ENCODE measurements at places on chromosomes 6 and 20.

DNA sequence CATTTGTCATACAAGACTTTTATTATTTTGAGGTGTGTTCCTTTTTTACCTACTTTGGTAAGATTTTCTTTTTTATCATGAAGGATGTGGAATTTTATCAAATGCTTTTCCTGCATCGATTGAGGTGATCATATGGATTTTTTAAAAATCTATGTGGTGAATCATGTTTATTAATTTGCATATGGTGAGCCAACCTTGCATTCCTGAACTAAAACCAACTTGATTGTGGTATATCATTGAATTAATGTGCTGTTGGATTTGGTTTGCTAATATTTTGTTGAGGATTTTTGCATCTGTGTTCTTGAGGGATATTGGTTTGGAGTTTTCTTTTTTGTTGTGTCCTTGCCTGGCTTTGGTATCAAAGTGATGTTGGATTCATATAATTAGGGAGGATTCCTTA lies 848.1 kb upstream of the EYS start:
- DNase-seq = no peak
- no peaks in the 10 kb centered on the region for H3K36me3 ChIP-seq
- H3K27me3 ChIP-seq = no peaks in the 10 kb centered on the region
- H3K27ac ChIP-seq = no peak overlapping the region
- no peak overlapping the region for H3K4me3 ChIP-seq

- no peaks in the 10 kb centered on the region for H3K4me1 ChIP-seq
- no peaks in the 10 kb centered on the region for H3K36me3 ChIP-seq
- H3K27me3 ChIP-seq = no peaks in the 10 kb centered on the region
- H3K4me3 ChIP-seq = no peak overlapping the region
- no peak for DNase-seq
Observed at GRCh38 chr20:52747845-52748284, 224.3 kb upstream of the TSHZ2 start.

- H3K27me3 ChIP-seq = no peaks in the 10 kb centered on the region
- DNase-seq = no peak
- H3K36me3 ChIP-seq = no peaks in the 10 kb centered on the region
Observed at GRCh38 chr6:52304983-52305390, 20.4 kb upstream of the MCM3 start.

- H3K4me3 ChIP-seq = no peak overlapping the region
- no peaks in the 10 kb centered on the region for H3K4me1 ChIP-seq
- DNase-seq = peak; percentile 72
- H3K36me3 ChIP-seq = no peaks in the 10 kb centered on the region
- no peaks in the 10 kb centered on the region for H3K27me3 ChIP-seq
Observed at GRCh38 chr20:50317609-50318008, 127.0 kb downstream of the CEBPB start.

GRCh38 chr6:55963301-55963700 lies 87.9 kb upstream of the BMP5 start:
- H3K4me1 ChIP-seq = no peaks in the 10 kb centered on the region
- no peaks in the 10 kb centered on the region for H3K27me3 ChIP-seq
- no peak for DNase-seq
- no peak overlapping the region for H3K4me3 ChIP-seq
- no peaks in the 10 kb centered on the region for H3K36me3 ChIP-seq

- no peaks in the 10 kb centered on the region for H3K27me3 ChIP-seq
- DNase-seq = no peak
- no peak overlapping the region for H3K4me3 ChIP-seq
- no peaks in the 10 kb centered on the region for H3K36me3 ChIP-seq
- no peak overlapping the region for H3K27ac ChIP-seq
- no peaks in the 10 kb centered on the region for H3K4me1 ChIP-seq
Observed at GRCh38 chr6:74550821-74551220, 655.0 kb downstream of the COL12A1 start.

DNA sequence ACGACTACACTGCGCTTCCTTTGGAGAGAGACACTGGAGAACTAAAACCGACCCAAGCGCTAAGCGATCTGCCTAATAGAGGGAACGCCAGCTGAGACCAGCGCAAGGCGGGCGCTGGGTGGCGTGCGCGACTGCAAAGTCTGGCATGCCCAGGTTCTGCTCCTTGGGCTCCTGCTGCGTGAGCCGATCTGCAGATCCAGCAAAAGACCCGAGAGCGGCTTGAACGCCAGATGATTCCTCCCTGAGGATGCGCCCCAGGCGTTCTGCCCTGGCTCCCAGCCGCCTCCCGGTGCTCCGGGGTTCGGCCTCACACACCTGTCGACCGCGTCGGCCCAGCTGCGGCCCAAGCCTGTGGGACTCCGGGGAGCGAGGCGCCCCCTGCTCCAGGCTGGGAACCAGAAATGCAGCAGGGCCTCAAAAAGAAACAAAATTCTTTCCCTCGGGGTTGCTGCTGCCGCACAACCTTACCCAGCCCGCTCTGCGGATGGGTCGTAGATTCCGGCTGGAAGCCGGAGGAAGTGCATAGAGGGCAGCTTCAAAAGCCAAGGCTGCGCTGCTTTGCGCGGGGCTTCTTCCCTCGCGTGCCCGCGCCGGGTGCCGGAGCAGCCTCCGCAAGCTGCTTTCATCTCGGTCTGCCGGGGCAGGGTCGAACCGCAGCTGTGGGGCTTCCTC lies 17.9 kb upstream of the PRDM13 start:
- peak; percentile 78 for DNase-seq
- H3K36me3 ChIP-seq = no peaks in the 10 kb centered on the region
- H3K27me3 ChIP-seq = no peaks in the 10 kb centered on the region
- no peak overlapping the region for H3K27ac ChIP-seq
- peak overlapping the region; percentile 37 for H3K4me3 ChIP-seq
- no peaks in the 10 kb centered on the region for H3K4me1 ChIP-seq

GRCh38 chr20:40565001-40565681 lies 123.9 kb downstream of the MAFB start:
- H3K27me3 ChIP-seq = no peaks in the 10 kb centered on the region
- H3K36me3 ChIP-seq = no peaks in the 10 kb centered on the region

DNA sequence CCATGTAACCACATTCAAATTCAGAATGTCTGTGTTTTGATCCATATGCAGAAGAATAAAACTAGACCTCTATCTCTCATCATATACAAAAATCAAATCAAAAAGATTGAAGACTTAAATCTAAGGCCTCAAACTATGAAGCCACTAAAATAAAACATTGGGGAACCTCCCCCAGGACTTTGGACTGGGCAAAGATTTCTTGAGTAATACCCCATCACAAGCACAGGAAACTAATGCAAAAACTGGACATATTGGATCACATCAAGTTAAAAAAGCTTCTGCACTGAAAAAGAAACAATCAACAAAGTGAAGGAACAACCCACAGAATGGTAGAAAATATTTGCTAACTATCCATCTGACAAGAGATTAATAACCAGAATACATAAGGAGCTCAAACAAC lies 266.8 kb downstream of the EPM2A start:
- H3K4me1 ChIP-seq = no peaks in the 10 kb centered on the region

DNA sequence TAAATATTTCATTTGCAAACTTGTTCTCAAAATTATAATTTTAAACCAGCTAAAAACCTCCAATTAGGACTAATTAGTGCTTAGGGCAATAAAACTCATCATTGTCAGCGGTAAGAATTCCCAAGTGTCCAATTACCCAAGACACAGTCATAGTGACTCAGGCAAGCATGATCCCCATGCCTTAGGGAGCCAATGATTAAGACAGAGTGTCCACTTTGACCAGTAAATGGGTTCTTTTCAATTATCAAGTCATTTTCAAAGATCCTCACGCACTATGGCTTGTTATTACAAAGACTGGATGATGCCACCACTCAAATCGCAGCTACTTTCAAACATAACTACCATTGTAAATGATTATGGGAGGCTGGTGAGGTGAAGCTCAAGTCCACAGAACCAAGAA lies 114.0 kb downstream of the BFSP1 start:
- no peak for DNase-seq
- H3K27me3 ChIP-seq = peaks cover 2% of the 10 kb centered on the region
- H3K4me3 ChIP-seq = no peak overlapping the region
- H3K27ac ChIP-seq = no peak overlapping the region
- H3K36me3 ChIP-seq = no peaks in the 10 kb centered on the region

GRCh38 chr6:52922161-52922560 lies 12.7 kb upstream of the GSTA3 start:
- no peaks in the 10 kb centered on the region for H3K27me3 ChIP-seq
- H3K4me1 ChIP-seq = no peaks in the 10 kb centered on the region
- H3K36me3 ChIP-seq = no peaks in the 10 kb centered on the region
- H3K27ac ChIP-seq = no peak overlapping the region
- no peak for DNase-seq

DNA sequence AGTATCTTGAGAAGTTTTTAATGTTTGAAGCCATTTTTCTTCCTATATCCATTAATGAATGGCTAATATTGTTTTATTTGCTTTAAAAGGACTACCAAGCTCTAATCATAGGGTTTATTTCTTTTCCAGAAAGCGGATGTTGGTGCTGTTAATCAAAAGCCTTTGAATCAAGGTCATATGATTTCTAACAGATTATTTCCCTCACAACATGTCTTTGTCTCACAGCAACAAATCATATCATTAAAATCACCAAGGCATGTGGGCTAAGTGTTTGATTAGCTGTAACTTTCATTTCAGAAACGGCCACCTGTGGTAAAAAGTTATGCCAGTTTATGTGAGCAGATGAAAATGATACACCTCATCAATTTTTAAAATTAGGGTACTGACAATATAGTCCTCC lies 21.7 kb downstream of the TRAF3IP2 start:
- DNase-seq = no peak
- H3K27me3 ChIP-seq = no peaks in the 10 kb centered on the region
- no peak overlapping the region for H3K27ac ChIP-seq
- no peaks in the 10 kb centered on the region for H3K36me3 ChIP-seq
- no peaks in the 10 kb centered on the region for H3K4me1 ChIP-seq
- H3K4me3 ChIP-seq = no peak overlapping the region

DNA sequence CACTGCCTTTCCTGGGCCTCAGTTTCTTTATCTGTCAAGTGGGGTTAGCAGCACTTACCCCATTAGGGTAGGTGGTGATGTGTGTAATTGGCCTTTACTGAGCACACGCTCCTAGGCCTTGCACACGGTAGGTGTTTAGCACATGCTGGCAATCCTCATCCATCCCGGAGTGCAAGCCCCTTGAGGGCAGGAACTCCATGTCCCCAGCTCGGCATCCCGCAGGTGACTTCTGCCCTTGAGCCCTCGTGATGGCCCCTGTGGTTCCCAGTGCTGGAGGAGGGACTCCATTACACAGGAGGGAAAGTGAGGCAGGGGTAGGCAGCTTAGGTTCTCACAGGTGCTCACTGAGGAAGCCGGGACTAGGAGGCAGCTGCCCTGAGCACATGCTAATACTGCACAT lies 40.0 kb downstream of the MYH7B start:
- H3K4me1 ChIP-seq = no peaks in the 10 kb centered on the region
- DNase-seq = no peak
- no peak overlapping the region for H3K27ac ChIP-seq
- peaks cover 5% of the 10 kb centered on the region for H3K36me3 ChIP-seq
- H3K27me3 ChIP-seq = no peaks in the 10 kb centered on the region

DNA sequence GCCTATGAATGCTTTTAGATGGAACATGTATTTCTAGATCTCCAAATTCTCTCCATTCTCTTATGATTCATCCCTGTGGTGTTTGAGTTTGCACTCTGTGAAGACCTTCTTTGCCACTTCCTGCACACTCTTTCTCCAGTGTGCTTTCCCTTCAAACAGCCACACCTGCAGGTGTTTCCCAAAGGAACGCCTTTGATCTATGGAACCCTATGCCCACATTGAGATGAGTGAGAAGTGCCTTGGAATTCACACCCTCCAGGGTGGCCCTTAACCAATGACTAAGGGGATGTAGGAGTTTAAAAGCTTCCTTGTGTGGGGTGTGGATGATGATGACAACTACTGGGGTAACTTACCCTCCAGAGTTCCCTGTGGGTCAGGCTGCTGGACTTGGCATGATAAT lies 570.1 kb downstream of the DHX35 start:
- no peak overlapping the region for H3K4me3 ChIP-seq
- H3K4me1 ChIP-seq = no peaks in the 10 kb centered on the region
- H3K36me3 ChIP-seq = no peaks in the 10 kb centered on the region
- DNase-seq = no peak
- H3K27me3 ChIP-seq = no peaks in the 10 kb centered on the region

DNA sequence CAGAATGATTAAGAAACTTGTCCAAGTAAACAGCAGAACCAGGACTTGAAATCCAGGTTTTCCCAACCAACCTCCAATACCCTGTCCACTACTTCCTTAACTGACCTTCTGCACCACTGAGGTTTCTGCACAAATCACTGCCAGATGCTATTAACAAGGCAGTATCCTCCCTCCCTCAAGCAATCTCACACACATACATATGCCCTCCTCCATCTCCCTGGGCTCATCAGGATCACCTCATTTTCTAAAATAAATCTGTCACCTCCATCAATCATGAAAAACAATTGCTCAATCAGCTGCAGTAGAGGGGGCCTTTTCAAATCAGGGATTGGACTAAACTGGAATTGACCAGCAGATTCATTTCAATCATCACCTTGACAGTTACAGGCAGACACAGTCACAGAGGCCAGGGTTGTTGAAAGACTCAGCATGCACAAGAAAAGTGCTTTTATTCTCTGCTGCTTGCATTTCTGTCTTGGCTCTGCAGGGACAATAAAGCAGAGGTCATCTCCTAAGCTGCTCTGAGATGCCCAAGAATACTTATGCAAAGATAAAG lies 539.4 kb downstream of the PTPRT start:
- H3K4me3 ChIP-seq = no peak overlapping the region
- H3K36me3 ChIP-seq = no peaks in the 10 kb centered on the region
- DNase-seq = no peak
- H3K27ac ChIP-seq = no peak overlapping the region
- H3K27me3 ChIP-seq = no peaks in the 10 kb centered on the region

DNA sequence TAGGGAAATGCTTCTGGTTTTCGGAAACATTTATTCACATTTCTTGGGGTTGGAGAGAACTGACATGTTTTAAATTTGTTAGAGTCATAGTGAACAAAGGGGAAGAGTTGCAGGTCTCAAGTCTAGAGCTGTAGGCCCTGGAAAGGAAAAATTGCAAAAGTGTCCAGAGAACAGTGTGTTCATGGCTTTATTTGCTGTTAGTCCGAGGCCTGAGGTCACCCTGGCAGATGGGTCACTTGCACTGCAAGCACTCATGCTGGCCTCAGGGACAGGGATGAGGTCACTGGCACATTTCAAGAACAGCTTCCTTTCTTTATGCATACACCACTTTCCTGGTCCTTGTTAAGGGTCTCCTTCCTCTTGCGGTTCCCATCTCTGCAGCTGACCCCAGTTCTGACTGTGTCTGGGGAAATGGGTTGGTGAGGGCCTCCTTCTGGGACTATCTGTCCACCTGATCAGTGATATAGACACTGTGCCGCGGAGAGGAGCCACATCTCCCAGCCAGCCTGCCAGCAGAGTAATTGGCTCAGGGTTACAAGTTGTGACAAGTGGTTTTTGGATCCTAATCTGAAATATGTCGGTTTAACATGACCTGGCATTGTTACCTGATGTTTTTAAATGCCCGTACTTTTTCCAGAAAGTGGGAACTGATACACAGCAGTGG lies 194.0 kb downstream of the EYA4 start:
- H3K4me1 ChIP-seq = no peaks in the 10 kb centered on the region
- no peak overlapping the region for H3K4me3 ChIP-seq
- peak; percentile 20 for DNase-seq
- H3K27ac ChIP-seq = no peak overlapping the region
- H3K27me3 ChIP-seq = no peaks in the 10 kb centered on the region

- no peaks in the 10 kb centered on the region for H3K4me1 ChIP-seq
- no peaks in the 10 kb centered on the region for H3K27me3 ChIP-seq
- H3K4me3 ChIP-seq = no peak overlapping the region
- H3K27ac ChIP-seq = no peak overlapping the region
Observed at GRCh38 chr20:60056407-60057122, 98.3 kb downstream of the CDH26 start.
